Right cardiac atrium (tissue), 5 donors: ENCODE measurements at places on chromosomes 16 and 17. TPM values are rescaled to one million over a fixed set of nuclear protein-coding genes. Genes with fewer than 3 reads are reported as not detected.

GRCh38 chr16:524274-525040 is 3.1 kb upstream of the CAPN15 start:
- no peak for DNase-seq

DNA sequence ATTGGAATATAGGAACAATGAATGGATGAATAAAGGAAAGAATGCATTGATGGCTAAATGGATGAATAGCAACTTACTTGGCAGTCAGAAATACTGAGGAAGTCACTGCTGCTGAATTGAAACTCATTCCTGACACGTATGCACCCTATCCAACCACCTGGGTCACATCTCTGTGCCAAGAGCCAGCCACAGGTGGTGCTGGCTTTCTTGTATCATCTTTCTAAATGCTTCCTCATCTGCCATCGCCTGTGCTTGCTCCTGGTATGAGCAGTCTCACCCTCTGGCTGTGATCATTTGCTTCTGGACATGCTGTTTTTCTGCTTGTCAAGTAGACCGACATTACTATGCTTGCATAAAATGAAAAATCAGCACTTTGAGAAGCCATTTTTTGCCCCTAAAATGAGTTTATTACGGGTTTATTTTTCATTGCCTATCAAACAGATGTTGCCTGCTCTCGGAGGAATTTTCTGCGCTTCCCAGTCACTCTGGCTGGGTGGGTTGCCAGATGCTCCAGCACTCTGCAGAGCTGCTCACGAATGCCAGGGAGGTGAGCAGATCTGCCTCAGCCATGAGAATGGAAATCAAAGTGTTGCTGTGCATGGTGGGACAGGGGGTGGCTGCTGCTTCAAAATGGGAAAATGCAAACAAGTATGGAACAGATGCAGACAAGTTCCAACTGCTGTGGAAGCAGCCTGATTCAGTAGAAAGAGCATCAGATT is 1349.6 kb upstream of the CDH8 start:
- DNase-seq = no peak

- DNase-seq = no peak
Measured at GRCh38 chr17:17022456-17022855, 19.8 kb upstream of the MPRIP start.

- peak; percentile 47 for DNase-seq
Measured at GRCh38 chr17:4710693-4711634, 532 bp downstream of the ARRB2 start.

The RPUSD1 gene
- 11.5 TPM for polyA plus RNA-seq

GRCh38 chr16:57725151-57725550 is 10.4 kb upstream of the KATNB1 start:
- DNase-seq = no peak

GRCh38 chr16:57507136-57508034 is 21.1 kb upstream of the DOK4 start:
- DNase-seq = peak; percentile 22

The TP53TG3F gene
- not detected for polyA plus RNA-seq
